Astrocyte (in vitro differentiated cells and primary cell): ENCODE measurements at places on chromosomes 2 and 18. TPM values are rescaled to one million over a fixed set of nuclear protein-coding genes. Genes with fewer than 3 reads are reported as not detected.

Gene NXPH2
- 0.38 and 1.0 TPM in 2 replicates for total RNA-seq

Gene CHST10
- 11.1 and 12.7 TPM in 2 replicates for total RNA-seq

Gene LCT
- not detected in 2 replicates for total RNA-seq

Gene SLC16A14
- 3.5 and 4.2 TPM in 2 replicates for total RNA-seq

Gene GKN2
- total RNA-seq: not detected in 2 replicates

Gene MATN3
- 11.4 and 13.3 TPM in 2 replicates for total RNA-seq

Gene MAL
- total RNA-seq: 0.41 TPM in 1 of 2 replicates, not detected in the other
